Activated CD8-positive, alpha-beta memory T cell treated with anti-CD3 and anti-CD28 coated beads, Interleukin-2, amount 50 U/mL, for 48 hours (primary cell): ENCODE measurements at places on chromosomes 12 and 14.

- DNase-seq, result no peak
These were observed 184.0 kb upstream of the PARP11 start for GRCh38 chr12:4056910-4057845.

- no peak for DNase-seq
These were observed 648.3 kb upstream of the MDGA2 start for GRCh38 chr14:48323665-48324064.

GRCh38 chr14:90544971-90545370 is 148.1 kb downstream of the CALM1 start:
- no peak for DNase-seq

DNA sequence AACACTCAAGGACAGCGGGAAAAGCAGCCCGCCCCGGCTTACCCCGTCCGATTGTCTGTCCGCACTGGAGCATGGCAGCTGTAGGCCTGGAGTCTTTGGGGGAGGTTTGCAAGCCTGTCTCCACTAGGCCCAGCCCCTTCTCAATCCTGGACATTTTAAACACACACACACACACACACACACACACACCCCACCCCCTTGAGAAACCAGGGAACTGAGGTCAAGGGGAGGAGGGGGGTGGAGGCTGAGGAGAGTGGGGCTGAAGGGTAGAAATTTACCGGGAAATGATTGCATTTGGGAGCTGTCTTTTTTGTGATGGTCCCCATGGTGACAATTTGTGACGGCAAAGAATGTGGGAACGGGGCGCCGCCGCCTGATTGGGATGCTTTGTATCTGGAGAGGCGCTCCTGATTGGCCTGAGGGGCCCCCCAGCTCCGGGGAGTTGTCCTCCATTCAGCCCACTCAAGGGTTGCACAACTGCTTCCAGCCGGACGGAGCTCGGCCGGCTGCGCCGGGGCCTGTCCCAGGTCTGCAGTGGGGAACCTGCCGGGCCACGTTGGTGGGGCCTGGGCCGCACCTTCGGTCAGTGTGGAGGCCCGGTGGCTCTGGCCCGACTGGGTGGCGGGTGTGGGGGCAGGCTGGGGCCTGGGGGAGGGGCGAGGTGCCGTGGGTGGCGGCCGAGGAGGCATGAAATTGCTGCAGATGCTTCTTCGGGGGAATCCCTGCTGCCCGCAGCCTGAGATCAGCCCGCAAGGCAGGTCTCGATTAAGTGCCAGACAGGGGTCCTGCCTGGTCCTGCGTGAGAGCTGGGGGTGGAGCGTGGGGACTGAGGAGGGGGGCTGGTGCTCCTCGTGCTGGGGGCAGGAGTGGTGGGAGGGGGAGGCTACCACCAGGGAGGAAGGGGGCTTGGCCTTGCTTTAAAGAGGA is at the start of gene FAM181A:
TSS of gene FAM181A (plus strand) at position 472 of the 927 bp plus-strand sequence. CDS start 942 bp downstream, outside the sequence.
- no peak for DNase-seq

DNA sequence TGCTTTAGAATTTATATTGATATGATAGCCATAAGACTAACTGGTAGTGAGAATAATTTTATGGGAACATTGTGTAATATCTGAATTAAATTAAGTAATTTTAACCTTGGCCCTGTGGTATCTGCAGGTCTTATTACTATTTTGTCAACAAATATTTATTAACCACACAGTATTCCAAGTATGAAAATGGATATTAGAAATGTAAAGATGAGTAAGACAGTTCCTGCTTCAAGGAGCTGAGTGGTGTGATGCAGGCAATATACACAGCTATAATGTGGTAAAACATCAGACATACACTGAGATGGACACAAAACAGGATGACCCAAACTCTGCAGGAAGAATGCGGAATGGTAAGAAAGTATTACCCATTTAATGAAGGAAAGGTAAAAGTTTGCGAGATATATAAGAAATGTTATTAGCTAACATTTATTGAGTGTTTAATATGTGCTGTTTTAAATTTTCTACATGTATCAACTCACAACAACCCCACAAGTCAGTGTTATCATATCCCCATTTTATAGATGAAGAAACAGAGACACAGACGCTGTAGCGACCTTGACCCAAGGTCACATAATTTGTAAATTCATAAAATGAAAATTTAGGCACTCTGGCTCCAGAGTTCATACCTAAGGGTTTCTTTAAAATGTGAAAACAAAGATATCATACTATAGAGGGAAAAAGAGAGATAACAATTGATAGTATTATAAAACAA is 12.7 kb downstream of the ABCD2 start:
- DNase-seq, result no peak

DNA sequence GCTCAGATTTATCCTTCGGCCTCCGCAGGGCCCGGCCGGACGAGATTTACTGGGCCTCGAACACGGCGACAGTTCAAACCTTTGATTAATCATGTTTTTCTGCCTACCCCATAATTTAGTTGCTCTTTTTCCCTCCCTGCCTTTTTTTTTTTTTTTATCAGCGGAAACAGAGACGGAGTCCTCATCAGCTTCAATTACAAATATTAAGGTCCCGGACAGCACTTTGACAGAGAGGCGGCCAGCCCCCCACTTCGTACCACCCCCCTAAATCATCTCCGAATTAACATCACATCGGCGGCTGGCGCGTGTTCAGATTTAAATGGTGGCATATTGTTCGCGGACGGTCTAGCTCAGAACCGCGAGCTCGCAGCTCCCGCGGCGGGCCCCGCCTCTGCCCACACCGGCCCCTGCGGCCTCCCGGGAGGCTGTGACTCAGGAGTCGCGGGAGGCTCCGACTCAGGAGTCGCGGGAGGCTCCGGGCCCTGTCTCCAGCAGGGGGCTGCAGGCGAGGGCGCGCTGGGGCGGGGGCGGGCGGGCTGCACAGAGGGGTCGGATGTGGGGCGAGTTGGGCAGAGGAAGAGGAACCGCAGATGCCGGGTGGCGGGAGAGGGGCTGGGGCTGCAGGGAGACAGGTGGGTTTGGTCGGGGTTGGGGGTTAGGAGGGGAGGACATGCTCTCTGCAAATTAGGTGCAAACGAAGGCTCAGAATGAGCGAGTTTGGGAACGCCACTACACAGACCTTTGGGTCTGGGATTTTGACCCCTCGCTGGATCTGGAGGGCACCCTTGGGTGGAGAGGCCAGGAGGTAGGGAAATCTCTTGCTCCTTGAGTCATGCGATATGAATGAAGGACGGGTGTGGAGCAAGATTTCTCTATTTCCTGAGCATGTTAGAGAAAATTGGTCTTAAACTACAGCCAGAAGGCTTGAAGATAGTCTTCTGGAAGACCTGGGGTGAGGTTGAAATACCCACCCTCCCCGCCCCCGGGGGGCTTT is 19.6 kb upstream of the ATP5MC2 start:
- DNase-seq, result peak; percentile 76

GRCh38 chr12:27772328-27773049 is 7.5 kb upstream of the KLHL42 start:
- DNase-seq, result no peak

DNA sequence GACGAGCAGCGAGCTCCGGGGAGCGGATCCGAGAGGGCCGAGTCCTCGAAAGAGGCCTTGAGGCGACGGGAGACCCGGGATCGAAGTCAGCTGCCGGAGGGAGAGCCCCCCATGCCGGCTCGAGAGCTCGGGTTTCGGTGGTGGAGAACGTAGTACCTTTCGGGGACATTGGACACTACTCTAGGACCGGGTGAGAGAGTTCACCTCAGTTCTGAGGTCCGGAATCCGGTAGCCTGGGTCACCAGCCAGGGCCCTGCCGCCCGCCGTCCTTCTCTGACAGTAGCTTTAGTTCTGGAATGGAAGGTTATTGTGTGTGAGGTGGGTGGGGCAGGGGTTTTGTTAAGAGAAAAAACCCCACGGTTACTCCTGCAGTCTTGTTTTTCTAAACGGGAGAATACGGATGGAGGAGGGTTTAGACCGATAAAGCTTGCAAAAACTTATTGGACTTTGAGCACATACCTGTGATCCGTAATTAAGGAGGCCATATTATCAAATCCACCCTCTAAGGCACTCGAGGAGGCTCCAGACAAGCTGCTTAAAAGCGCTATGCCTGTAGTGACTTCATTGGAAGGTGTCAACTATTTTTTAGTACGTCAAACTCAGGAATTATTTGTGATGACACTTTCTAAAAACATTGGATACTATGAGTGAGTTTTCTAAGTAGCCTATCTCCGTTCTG is 765 bp downstream of the SCYL2 start:
- DNase-seq, result no peak

- DNase-seq, result peak; percentile 71
These were observed at the start of gene CD9 for GRCh38 chr12:6200256-6201212. TSS of gene CD9 (plus strand) at chr12:6200400. CDS start at chr12:6200500, 100 bp downstream.

GRCh38 chr12:22641353-22642053 is 16.5 kb downstream of the ETNK1 start:
- DNase-seq, result no peak

DNA sequence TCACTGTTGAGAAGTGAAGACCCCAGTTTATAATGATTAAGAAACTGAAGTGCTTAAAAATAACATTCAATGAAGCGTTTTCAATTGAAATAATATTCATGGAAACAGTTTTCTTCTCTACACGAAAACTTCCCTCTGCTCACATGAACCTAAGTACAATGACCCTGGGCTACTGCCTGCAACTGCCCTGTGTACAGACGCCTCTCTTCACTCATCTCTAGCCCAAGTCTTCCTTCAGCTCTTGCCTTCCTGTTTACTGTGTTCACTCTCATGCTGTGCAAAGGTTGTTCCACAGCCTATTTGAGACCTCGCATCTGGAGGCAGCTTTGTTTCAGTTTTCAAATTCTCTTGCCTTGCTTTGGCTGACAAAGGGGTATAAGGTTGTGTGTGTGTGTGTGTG is 100.8 kb downstream of the GRIN2B start:
- DNase-seq, result no peak

- peak; percentile 35 for DNase-seq
These were observed 86.6 kb downstream of the FOXN3 start for GRCh38 chr14:89330236-89331002.

DNA sequence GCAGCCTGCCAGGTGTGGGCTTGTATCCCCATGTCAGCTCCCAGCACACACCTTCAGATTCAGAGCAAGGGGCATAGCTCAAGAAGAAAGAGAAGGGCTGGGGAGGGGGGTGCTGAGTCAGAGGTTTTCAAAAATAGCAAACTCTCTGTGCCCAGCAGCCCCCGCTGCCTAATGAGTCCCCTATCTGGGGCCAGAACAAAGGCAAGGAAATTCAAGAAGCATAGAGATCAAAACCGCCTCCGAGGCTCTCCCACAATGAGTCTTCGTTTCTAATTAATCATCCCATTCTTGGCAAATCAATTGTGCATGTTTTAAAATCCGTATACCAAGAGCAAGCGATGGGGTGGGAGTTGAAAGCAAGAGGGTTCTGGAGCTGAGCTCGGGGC is 19.5 kb upstream of the CMKLR1 start:
- no peak for DNase-seq

DNA sequence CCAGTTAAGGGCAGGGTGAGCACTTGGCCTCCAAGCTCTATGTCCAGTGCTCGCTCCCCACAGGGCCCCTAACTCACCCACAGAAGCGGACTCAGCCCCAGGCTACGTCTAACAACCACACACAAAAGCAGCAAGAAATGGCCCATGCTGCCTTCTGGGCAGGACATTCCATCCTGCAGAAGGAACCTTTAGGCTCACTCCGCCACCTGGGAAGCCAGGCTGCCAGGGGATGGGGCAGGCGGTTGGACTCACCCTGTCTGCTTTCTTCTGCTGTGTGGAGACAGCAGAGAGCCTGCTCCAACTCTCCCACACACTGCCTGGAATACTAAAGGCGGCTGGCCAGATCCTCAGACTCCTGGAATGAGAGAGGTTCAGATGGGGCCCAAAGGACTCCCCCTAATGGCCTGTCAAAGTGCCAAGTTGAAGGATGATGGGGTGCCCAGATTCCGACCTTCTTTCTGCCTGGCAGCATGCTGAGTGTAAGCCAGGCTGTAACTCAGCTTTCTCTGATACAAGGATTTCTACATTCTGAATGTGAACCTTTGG is 27.7 kb upstream of the BLTP3B start:
- no peak for DNase-seq

GRCh38 chr12:1204581-1205121 is 213.6 kb downstream of the ERC1 start:
- DNase-seq, result no peak

DNA sequence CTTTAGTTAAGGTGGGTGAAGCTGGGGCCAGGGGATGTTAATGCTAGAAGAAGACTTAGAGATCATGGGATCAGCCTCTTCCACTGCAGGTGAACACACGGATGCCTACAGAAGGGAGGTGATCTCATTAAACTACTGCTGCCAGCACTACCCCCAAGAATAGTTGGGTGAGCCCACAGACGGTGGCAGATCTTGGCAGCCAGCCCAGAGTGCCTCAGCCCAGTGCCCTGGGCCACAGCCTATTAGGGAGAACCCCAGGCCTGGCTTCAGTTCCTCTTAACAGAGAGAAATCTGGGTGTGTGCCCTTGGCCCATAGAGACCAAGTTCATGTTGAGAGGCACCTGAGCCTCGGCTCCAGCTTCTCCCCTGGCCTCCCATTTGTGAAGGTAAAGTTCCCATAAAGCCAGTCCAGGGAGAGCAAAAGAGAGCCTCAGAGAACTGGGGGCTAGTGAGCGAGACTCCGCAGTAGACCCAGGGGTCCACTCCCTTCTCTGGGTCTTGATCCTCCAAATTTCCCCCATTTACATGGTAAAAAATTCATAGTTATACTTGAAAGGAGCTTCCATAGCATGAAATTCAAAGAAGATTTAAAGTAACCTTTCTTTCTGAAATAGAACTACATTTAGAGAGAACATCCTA is 125.0 kb upstream of the CCND2 start:
- peak; percentile 54 for DNase-seq

- DNase-seq, result no peak
These were observed 380.4 kb upstream of the CCDC196 start for GRCh38 chr14:66105815-66106214.

DNA sequence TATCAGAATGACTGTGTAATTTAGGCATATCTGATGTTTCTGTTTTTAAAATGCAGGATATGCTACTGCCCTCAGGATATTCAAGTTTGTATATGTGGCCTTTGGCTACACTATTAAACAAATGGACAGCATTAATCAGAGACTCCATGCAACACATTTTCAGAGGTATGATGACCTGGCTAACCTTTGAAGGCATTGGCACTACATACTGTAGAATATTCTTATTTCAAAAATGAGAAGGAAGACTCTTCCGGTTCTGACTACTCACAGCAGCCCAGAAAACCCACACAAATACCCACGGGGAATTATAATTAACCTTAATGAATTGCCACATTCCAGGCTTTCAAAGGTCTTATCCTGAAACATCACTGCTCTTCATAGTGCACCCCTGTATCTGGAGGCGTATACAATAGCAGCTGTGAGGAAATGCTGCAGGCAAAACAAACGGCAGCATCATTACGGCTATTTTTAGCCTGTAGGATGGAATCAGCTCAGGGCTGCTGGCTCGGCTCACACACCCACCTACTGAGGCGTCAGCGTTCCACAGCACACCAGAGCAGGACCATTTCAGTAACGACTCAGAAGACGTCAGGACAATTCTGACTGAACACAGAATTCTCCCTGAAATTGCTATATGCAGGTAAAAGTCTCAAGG is 648.5 kb downstream of the RPS29 start:
- no peak for DNase-seq
